ENCODE measurements at places on chromosomes 6 and 20. TPM values are rescaled to one million over a fixed set of nuclear protein-coding genes. Genes with fewer than 3 reads are reported as not detected.

DNA sequence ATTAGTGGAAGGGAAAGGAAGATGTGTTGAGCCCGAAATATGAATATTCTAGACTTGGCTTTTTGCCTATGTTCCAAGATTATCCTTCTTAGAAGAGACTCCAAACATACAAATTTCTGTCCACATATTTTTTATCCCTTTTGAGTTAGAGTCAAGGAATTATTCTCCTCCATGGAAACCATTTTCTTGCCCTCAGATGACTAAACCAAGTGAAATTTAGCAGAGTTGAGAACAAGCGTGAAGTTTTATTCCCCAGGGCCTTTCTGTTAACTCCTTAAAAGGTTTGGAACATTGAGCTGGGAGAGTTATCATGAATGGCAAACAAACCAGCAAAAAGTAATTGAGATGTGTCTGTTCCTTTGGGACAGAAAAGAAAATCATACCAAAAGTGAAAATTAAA lies 286.1 kb upstream of the PLCB4 start:
- no peak overlapping the region for H3K4me3 ChIP-seq
- DNase-seq, result no peak
- no peak overlapping the region for H3K27ac ChIP-seq
- peaks cover 2% of the 10 kb centered on the region for H3K4me1 ChIP-seq

GRCh38 chr6:166556863-166557322 lies 29.6 kb downstream of the RAMACL start:
- H3K27me3 ChIP-seq, result no peaks in the 10 kb centered on the region
- H3K27ac ChIP-seq, result no peak overlapping the region
- no peak overlapping the region for H3K4me3 ChIP-seq
- DNase-seq, result peak; percentile 33

DNA sequence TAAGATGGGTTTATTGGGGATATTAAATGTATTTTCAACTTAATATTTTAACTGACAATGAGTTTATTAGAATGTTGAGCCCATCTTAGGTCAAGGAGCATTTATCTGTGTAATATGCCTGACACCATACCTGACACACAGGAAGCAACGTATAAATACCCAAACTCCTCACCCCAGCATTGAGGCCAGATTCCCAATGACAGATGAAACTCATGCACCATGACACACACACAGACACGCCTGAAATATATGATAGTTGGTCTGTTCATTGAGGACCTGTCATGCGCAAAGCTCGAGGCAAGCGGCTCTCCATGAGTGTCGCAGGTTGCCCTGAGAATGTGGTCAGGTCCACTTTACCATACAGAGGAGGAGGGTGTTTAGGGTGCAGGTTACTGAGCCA lies 64.1 kb downstream of the GFOD1 start:
- no peaks in the 10 kb centered on the region for H3K36me3 ChIP-seq
- peaks cover 36% of the 10 kb centered on the region for H3K4me1 ChIP-seq
- H3K27me3 ChIP-seq, result no peaks in the 10 kb centered on the region
- no peak overlapping the region for H3K4me3 ChIP-seq

DNA sequence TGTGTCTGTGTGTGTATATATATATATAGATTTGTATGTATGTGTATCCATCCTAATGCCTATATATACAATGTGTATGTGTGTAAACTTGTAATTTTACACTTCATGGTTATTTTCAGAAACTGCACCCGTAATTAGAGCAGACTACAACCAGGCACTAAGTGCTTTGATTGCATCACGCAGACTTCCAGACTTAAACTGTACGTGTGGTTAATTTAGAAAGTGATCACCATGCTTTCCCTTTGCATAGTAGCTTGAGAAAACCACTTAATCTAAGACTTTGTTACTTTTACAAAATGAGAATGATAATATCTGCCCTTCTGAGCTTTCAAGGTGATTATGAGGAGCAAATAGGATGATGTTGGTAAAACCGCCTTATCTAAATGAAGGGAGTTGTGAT lies 50.1 kb upstream of the E2F3 start:
- no peaks in the 10 kb centered on the region for H3K4me1 ChIP-seq
- no peak overlapping the region for H3K27ac ChIP-seq
- no peak for DNase-seq
- no peak overlapping the region for H3K4me3 ChIP-seq

DNA sequence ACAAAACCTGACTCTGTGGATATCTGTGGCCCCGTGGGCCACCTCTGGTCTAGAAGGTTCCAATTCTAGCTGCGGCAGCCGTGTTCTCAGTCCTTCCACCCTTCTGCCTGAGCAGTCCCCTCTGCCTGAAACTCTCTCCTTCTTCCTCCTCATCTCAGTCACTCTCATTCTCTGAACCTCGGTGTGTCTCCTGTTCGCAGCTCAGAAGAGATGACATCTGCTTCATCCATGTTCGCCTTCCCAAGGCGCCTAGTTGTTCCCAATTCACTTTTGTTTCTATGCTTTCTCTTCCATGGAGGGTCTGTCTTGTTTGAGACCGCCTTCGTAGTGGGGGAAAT lies 95.5 kb downstream of the CEBPB start:
- no peak overlapping the region for H3K27ac ChIP-seq
- no peak overlapping the region for H3K4me3 ChIP-seq
- H3K4me1 ChIP-seq, result peaks cover 8% of the 10 kb centered on the region
- H3K36me3 ChIP-seq, result no peaks in the 10 kb centered on the region
- H3K27me3 ChIP-seq, result no peaks in the 10 kb centered on the region

DNA sequence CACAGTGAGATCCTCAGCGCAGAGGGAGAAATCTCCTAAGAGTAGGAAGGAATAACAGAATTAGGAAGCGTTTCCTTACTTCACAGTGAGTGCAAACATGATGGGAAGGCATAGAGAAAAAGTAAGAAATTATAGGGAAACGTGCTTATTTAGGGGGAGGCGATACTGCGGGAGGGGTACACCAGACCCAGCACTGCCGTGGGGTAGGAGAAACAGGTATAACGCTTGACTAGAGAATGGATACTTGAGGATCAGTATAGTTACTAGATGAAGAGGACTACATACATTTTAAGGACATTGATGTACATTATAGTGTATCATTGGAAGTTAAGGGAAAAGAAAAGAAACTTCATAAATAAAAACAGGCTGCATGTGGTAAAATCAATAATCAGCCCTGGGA lies 26.8 kb upstream of the HLA-E start:
- H3K4me1 ChIP-seq, result no peaks in the 10 kb centered on the region
- no peaks in the 10 kb centered on the region for H3K36me3 ChIP-seq
- peaks cover 100% of the 10 kb centered on the region for H3K27me3 ChIP-seq

- no peak for DNase-seq
- no peak overlapping the region for H3K4me3 ChIP-seq
- H3K27ac ChIP-seq, result no peak overlapping the region
Observed at GRCh38 chr6:159594750-159595117, 98.3 kb downstream of the SOD2 start.

Gene PSORS1C2
- total RNA-seq, result not detected

DNA sequence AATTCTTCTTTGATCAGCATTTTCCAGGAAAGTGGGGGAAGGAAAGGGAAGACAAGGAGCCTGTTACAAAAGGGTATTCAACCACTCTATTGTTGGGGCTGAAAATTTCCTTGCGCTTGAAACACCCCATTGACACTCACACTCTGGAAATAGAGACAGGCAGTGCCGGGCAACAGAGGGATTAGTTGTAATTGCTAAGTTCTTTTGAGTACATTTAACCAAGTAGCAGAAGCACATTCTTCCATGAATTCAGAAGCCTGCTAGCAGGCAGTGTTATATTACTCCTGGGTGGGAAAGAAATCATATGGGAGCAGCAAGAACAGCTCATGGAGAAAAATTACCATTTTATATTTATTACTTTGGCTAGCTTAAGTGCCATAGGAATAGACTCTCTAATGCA lies 745.5 kb downstream of the C6orf118 start:
- DNase-seq, result peak; percentile 94
- H3K27me3 ChIP-seq, result no peaks in the 10 kb centered on the region
- H3K4me1 ChIP-seq, result peaks cover 42% of the 10 kb centered on the region

- peaks cover 22% of the 10 kb centered on the region for H3K4me1 ChIP-seq
- no peak overlapping the region for H3K4me3 ChIP-seq
- no peak overlapping the region for H3K27ac ChIP-seq
- no peaks in the 10 kb centered on the region for H3K27me3 ChIP-seq
- DNase-seq, result no peak
Observed at GRCh38 chr6:13409991-13410390, 77.4 kb downstream of the GFOD1 start.

Gene NRSN1
- total RNA-seq, result 0.19 TPM

Gene RCAN2
- 6.7 TPM for total RNA-seq

Gene TXLNB
- total RNA-seq, result 0.06 TPM

Gene RPS21
- total RNA-seq, result 1,629 TPM

- no peak overlapping the region for H3K27ac ChIP-seq
- peaks cover 29% of the 10 kb centered on the region for H3K27me3 ChIP-seq
- no peaks in the 10 kb centered on the region for H3K36me3 ChIP-seq
- no peaks in the 10 kb centered on the region for H3K4me1 ChIP-seq
Observed at GRCh38 chr20:61192337-61192950, 59.6 kb upstream of the CDH4 start.

Gene GPX6
- total RNA-seq, result not detected

DNA sequence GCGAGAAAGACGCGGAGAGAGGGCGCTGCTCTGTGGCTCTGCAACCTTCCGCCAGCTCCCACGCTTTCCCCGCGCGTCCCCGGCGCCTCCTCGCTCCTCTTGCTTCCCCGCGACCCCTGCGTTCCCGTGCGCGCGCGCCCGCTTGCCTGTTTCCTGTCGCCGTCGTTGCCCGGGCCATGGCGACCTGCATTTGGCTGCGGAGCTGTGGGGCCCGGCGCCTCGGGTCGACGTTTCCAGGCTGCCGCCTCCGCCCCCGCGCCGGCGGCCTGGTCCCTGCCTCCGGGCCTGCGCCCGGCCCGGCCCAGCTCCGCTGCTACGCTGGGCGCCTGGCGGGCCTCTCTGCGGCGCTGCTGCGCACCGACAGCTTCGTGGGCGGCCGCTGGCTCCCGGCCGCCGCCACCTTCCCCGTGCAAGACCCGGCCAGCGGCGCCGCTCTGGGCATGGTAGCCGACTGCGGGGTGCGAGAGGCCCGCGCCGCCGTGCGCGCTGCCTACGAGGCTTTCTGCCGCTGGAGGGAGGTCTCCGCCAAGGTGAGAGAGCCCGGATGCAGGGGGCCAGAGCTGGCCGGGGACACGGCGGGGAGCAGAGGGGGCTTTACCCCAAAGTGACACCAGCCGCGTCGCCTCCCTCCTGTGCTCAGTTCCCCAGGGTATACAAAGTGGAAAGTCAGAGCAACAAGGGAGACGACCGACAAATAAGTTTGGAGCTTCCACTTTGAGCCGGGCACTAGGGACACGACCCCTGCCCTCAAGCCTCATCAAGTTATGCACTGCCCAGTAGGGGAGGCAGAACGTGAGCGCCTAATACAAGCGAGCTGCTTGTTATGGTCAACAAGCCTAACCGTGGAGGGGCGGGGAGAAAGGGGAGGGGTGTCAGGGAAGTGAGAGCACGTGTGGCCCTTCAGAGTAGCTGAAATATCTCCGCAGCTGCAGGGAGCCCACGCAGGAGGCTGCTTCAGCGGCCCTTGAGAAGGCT lies at the start of gene ALDH5A1:
TSS of gene ALDH5A1 (plus strand) at position 149 of the 975 bp plus-strand sequence. CDS start at position 177, 28 bp downstream.
- no peaks in the 10 kb centered on the region for H3K36me3 ChIP-seq
- DNase-seq, result peak; percentile 88
- no peak within 1 kb of the TSS for H3K27ac ChIP-seq
- no peaks in the 10 kb centered on the region for H3K4me1 ChIP-seq
- H3K27me3 ChIP-seq, result peaks cover 36% of the 10 kb centered on the region

GRCh38 chr20:2374346-2375125 lies 6.2 kb upstream of the TGM6 start:
- H3K27ac ChIP-seq, result no peak overlapping the region
- H3K27me3 ChIP-seq, result no peaks in the 10 kb centered on the region
- no peak for DNase-seq
- H3K4me1 ChIP-seq, result no peaks in the 10 kb centered on the region
- H3K36me3 ChIP-seq, result no peaks in the 10 kb centered on the region

Gene SASH1
- total RNA-seq, result 11.8 TPM

Gene ACSS1
- not detected for total RNA-seq

Gene ZSCAN9
- total RNA-seq, result 34.6 TPM

DNA sequence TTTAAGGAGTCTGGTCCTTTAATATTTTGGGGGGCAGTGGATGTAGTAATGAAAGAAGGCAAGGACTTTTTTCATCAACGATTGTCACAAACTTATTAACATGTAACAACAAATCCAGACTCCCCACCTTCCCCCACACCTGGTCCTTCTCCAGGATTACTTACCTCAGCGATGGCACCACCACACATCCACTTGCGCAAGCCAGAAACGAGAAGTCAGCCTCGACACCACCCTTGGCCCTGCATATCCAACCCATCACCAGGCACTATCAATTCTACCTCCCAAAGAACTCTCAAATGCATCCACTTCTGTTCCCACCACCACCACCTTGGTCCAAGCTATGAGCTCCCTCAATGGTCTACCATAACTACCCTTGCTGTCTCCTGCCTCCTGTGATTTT lies 6.6 kb downstream of the EZR start:
- no peak overlapping the region for H3K27ac ChIP-seq
- H3K36me3 ChIP-seq, result peaks cover 3% of the 10 kb centered on the region
- DNase-seq, result no peak
- no peak overlapping the region for H3K4me3 ChIP-seq
- peaks cover 41% of the 10 kb centered on the region for H3K4me1 ChIP-seq
- H3K27me3 ChIP-seq, result no peaks in the 10 kb centered on the region

- DNase-seq, result peak; percentile 51
- no peak overlapping the region for H3K27ac ChIP-seq
- H3K36me3 ChIP-seq, result no peaks in the 10 kb centered on the region
- H3K4me3 ChIP-seq, result peak overlapping the region; percentile 56
- no peaks in the 10 kb centered on the region for H3K27me3 ChIP-seq
- peaks cover 8% of the 10 kb centered on the region for H3K4me1 ChIP-seq
Observed at GRCh38 chr6:26299286-26300042, 65.5 kb upstream of the BTN3A2 start.

GRCh38 chr6:20227350-20227749 lies 15.1 kb upstream of the MBOAT1 start:
- DNase-seq, result no peak
- H3K27ac ChIP-seq, result no peak overlapping the region
- no peaks in the 10 kb centered on the region for H3K4me1 ChIP-seq
- no peaks in the 10 kb centered on the region for H3K27me3 ChIP-seq

Gene SAMD3
- total RNA-seq, result 2.0 TPM

Gene CLDN20
- not detected for total RNA-seq

DNA sequence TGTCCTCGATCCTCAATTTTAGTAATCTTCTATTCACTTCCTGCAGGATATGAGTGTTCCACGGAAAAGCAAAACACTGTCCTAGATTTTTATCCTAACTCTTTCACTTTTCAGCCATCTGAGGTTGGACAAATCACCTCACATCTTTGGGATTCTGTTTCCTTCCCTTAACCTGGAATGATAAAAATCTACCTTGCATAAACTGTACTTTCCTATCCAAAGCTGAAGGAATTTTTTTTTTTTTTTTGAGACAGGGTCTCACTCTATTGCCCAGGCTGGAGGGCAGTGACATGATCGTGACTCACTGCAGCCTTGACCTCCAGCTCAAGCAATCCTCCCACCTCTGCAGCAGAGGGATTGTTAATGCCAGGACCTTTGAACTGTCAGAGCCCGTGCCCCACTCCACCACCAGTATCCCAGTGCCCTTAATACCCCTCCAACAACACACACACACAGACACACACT lies 20.5 kb downstream of the CAPN11 start:
- H3K27ac ChIP-seq, result no peak overlapping the region
- no peaks in the 10 kb centered on the region for H3K27me3 ChIP-seq
- no peak for DNase-seq
- H3K4me3 ChIP-seq, result no peak overlapping the region

GRCh38 chr20:48142516-48142773 lies 357.2 kb upstream of the SULF2 start:
- DNase-seq, result no peak
- peaks cover 37% of the 10 kb centered on the region for H3K4me1 ChIP-seq
- H3K27ac ChIP-seq, result peak overlapping the region; percentile 56
- H3K4me3 ChIP-seq, result no peak overlapping the region
